Activated naive CD4-positive, alpha-beta T cell (primary cell): ENCODE measurements at places on chromosomes 5 and 9.

DNA sequence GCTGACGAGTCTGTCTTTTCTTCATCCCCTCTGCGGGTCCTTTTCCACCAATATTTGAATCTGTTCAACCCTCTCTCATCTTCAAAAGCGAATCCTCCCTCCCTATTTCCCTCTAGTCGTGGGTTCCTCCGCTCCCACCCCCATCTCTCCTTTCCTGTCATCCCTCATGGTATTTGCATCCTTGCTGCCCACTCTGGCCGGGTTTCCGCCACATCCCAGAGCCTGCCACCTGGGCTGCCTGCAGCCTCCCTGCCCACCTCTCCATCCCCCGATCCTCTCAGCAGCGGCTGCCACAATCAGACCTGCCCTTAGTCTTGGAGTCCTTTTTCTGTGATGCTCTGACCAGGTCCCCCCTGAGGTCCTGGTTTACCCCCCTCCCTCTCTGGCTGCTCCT is 44.9 kb downstream of the JADE2 start:
- no peak for DNase-seq

DNA sequence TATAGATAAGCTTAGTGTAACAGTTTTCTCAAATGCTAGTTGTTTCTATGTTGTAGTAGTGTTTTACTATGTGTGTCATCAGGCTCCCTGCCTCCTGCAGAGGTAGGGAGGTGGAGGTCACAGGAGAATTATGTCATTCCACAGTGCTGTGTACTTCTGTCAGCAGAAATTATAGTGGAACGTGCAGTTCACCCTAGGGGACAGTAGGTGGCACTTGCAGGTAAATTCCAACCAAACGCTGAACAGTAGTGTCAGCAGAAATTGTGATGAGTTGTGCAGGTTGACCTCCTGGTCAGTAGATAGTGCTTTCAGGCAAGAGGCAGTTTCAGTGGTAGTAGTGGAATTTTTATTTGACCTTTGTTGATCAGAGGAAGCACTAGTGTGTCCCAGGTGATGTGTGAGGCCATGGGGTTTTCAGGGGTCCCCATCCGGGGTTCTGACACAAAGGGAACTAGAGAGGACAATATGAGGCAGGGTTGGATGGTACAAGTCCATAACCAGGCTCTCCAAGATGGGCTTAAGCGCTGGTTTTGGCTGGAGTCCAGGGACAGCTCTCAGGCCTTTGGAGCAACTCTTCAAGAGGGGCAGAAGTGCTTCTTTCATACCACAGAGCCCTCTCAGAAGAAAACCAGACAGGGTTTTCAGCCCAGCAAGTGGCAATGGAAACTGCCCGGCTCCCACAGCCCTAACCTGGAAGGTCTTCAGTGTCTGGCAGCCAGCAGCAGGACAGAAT is 402.9 kb downstream of the CYLC2 start:
- no peak for DNase-seq

- DNase-seq, result no peak
Measured at GRCh38 chr5:59831326-59832010, 62.1 kb downstream of the PDE4D start.

DNA sequence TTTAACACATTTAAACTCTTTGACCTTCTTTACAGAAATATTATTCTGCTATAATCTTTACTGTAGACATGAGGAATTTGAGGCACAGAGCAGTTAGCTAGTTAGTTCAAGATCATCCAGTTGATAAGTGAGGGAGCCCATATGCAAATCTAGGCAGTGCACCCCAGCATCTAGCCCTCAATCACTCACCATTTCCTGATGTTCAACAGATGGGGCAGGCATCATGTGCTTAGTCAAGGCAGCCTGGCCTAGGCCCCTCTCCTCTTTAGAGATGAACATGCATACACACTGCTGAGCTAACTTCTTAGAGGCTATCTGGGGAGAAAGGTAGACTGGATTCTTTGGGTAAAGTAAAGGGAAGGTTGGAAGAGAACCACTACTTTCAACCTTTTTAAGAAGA is 206.8 kb upstream of the SLC24A2 start:
- no peak for DNase-seq

DNA sequence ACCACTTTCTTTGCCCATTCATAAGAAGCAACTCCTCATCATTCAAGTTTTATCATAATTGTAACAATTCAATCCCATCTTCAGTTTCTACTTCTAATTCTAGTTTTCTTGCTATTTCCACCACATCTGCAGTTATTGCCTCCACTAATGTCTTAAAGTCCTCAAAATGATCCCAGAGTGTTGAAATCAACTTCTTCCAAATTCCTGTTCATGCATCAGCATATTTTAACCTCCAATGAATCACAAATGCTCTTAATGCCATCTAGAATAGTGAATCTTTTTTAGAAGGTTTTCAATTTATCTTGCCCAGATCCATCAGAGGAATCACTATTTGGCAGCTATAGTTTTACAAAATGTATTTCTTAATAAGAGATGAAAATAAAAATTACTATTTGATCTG is 3.2 kb upstream of the SRP19 start:
- DNase-seq, result no peak

- DNase-seq, result no peak
Measured at GRCh38 chr5:9358961-9359685, 186.8 kb downstream of the SEMA5A start.

DNA sequence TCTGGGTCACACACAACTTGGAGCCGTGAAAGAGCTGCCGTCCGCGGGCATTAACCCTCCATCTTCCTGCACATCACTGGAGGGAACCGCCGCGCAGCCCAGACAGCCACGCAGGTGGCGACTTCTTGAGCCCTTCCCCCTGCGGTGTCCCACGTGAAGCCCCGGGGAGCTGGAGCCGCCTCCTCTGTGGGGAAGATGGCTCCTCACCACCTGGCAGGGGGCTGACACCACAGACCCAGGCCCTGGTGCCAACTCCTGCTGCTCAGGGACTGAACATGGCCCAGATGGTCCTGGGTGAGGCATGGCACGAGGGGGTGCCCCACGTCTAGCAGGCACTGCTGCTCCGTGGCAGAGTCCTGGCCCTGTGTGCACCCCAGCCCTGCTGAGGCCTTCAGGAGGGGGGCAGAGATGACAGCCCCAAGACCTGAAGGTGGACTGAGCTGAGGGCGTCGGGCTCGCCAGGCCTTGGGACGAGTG is 38.9 kb downstream of the NDUFS6 start:
- no peak for DNase-seq

DNA sequence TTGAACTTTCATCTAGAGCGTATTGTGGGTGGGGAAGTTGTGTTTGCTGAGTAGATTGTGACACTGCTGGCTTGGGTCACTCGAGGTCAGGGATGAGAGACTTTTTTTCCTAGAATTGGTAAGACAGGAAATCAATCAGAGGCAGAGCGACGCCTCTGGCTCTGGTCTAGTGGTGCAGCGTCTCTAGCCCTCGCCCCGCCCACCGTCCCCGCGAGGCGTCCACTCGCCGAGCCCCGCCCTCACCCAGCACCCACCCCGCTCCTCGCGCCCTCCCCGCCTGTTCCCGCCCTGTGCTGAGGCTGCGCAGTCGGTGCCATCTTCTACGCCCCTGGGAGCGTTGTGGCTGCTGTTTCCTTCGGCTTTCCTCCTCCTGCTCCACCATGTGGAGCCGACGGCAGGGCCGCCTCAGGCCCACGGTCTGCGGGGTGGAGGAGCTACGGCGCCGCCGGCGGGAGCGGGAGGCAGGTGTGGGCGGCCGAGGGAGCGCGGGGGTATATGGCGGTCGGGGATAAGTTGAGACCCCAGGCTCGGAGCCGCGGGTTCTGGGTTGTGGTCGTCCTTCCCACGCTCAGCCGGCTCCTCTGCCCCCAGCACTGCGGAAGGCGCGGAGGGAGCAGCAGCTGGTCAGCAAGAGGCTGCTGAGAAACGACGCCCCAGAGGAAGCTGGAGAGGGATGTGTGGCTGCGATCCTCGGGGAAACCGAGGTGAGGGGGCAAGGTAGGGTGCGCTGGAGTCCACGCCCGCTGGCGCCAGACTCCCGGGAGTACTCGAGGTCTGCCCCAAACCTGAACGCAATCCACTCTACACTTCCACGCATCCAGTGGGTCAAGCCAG is at the start of gene TMCO6:
TSS of gene TMCO6 (plus strand) at position 304 of the 834 bp plus-strand sequence. CDS start at position 381, 77 bp downstream.
- DNase-seq, result peak; percentile 89

GRCh38 chr5:126488443-126489065 is 65.3 kb downstream of the GRAMD2B start:
- DNase-seq, result no peak

- DNase-seq, result no peak
Measured at GRCh38 chr5:34740389-34740806, 84.3 kb downstream of the RAI14 start.

- DNase-seq, result no peak
Measured at GRCh38 chr5:81247441-81247972, 14.4 kb downstream of the CKMT2 start.

DNA sequence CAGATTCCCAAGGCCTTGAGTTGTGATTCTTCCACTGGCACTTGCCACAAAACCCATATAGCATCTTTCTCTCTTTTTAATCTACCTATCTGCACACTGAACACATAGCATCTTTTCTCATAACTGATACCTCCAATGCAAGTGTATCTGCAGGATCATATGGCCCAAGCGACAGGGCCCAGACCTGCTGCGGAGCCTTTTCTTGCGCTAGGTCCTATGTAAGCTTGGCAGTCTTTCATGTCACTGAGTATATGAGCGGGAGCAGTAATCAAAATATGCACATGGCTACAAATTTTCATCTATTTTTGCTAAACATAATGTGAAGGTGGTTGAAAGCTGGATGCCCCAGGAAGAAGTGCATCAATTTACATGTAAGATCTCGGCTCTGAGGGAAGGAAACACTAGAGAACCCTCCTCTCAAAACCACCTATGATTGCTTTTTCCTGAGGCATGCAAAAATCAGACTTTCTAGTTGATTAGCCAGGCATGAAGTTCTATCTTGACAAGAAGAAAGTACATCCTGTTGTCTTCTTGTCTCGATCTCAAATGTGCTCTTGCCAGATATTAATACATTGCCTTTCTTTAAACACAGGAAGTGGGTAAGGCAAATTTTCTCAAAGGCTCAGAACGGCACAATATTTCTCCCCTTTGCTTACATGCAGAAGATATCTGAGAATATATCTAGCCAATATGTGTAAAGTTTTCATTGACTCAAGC is 26.9 kb upstream of the CEMIP2 start:
- DNase-seq, result no peak

- no peak for DNase-seq
Measured at GRCh38 chr9:123656565-123656964, 273.4 kb downstream of the DENND1A start.

GRCh38 chr5:113330533-113331208 is 104.1 kb downstream of the TSSK1B start:
- DNase-seq, result no peak
